Cerebellar nuclear complex (tissue), 1 donor: ENCODE measurements at places on chromosomes 6 and 20.
A peak's percentile ranks its signal among the peaks of the same experiment; 100 is the strongest.

GRCh38 chr6:40856271-40856670 is 182.8 kb downstream of the UNC5CL start:
- DNase-seq, result no peak

DNA sequence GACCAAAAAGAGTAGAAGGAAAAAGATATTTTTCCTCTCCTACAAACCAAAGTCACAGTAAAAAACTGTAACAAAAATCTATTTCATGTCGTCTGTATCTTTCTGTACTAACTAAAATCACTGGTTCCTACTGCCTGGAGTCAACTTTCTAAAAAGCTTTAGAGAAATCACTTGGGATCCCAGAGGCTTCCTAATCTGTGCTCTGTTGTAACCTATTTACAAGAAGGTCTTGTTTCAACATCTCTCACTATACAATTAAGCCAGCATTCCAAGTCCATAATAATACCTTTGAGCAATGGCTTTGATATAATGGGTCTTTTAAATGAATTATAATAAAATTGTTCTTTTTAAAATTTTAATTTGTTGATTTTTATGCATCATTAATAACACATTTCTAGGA is 20.4 kb downstream of the RAB23 start:
- DNase-seq, result no peak

- no peak for DNase-seq
Observed at GRCh38 chr20:63709149-63709527, 1.3 kb downstream of the ZGPAT start.

GRCh38 chr6:24403501-24403824 is 727 bp downstream of the MRS2 start:
- no peak for DNase-seq

- no peak for DNase-seq
Observed at GRCh38 chr20:10419550-10420133, 14.4 kb downstream of the MKKS start.

DNA sequence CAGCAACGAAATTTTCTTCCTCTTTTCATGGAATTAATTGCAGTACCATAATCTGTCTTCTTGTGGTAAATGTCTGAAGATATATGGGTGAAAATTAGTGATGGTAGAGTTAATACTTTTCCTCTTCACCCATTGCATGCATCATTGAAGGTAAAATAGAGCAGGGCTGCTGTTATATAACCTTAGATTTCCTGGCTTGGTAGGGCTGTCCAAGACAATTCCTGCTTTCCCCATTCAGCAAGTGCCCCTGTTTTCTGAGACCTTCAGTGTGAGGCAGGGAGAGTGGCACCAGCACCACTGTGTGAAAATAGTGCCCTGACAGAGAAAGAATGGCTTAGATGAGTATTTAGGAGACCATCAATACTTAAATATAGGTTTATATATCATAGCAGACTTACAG is 202.0 kb downstream of the ZFAND3 start:
- peak; percentile 31 for DNase-seq
